ENCODE measurements at places on chromosomes 7 and 10. TPM values are rescaled to one million over a fixed set of nuclear protein-coding genes. Genes with fewer than 3 reads are reported as not detected.

Gene PLCE1
- total RNA-seq: 0.55 TPM

Gene CAMK2G
- 21.9 TPM for total RNA-seq

Gene ITPRID1
- not detected for total RNA-seq

Gene TUBAL3
- not detected for total RNA-seq

Gene PRPF18
- 36.3 TPM for total RNA-seq

Gene PRR15
- total RNA-seq: 0.28 TPM

Gene RAMP3
- total RNA-seq: not detected

Gene ITIH5
- 3.0 TPM for total RNA-seq

All from smooth muscle cell of bladder (primary cell).